ENCODE measurements at places on chromosomes 7 and 10.

- DNase-seq, result no peak
These were observed 155.9 kb downstream of the ARID5B start for GRCh38 chr10:62057359-62057758.

DNA sequence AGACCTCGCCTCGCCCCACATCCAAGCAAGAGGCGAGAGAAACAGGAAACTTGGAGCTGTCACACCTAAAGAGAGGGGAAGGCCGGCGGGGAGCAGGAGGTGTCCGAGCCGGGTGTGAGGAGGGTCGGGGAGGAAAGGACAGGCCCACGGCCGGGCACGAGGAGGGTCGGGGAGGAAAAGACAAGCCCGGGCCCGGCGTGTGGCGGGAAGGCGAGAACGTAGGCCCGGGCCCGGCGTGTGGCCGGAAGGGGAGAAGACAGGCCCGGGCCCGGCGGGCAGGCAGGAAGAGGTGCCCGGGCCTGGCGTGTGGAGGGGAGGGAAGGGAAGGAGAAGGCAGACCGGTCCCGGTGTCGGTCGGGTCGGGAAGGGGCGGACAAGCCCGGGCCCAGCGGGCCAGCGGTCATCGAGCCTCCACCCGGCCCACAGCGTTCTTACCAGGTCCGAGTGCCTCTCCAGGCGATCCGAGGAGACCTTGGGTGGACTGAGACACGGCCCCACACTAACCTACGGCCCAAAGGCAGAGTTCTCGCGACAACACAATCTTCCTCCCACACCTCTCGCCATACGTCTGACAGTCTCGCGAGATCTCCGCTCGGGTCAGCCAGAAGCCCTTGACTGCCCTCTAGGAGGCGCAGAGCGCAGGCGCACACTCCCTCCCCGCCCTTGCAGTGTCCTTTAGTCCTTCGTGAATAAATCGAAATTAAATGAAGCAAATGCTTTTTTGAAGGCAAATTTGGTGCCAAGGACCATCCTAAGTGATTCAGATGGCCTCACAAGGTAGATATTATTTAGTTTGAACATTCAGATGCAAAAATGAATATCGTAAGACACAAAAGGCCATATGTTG, at the start of gene NCOA4:
Gene NCOA4, minus strand, starts transcription at position 533 of the 847 bp plus-strand sequence. CDS start 13,943 bp downstream, outside the sequence.
- DNase-seq, result peak; percentile 76

DNA sequence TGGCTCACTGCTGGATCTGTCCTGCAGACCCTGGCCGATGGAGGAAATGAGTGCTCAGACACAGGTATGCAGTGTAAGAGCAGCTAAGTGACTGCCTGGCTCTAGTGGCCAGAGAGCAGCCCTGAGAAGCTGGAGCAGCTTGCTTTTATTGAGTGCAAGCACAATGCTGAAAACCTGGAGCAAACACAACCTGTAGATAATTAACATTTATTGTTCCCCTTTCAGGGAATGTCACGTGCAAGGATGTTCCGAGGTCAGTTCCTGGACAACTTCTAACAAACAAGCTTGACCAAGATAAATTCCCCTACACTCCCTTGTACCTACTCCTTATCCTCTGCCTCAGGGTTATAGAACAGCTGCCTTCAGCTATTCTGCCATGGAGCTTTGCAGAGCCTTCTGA, 31.3 kb downstream of the DDC start:
- no peak for DNase-seq

GRCh38 chr7:100580466-100581283, 5.3 kb downstream of the LRCH4 start:
- no peak for DNase-seq

- no peak for DNase-seq
These were observed 605.8 kb downstream of the PTPRN2 start for GRCh38 chr7:157981778-157982177.

DNA sequence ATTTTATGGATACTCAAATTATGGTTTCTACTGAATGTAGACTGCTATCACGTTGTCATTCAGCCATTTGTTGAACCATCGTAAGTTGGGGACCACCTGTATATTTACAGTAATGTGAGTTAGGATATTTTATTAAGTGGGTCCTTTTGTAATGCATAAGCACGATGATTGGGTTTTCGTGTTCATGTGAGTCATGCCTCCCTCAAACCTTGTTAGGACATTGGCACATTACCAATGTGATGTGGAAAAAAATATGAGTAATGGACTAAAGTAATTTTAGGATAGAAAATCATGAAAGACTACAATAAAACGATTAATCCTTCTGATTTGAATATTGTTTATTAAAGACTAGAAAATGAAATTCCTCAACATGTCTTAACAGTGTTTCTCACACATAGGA, 8.7 kb downstream of the SMC3 start:
- no peak for DNase-seq

DNA sequence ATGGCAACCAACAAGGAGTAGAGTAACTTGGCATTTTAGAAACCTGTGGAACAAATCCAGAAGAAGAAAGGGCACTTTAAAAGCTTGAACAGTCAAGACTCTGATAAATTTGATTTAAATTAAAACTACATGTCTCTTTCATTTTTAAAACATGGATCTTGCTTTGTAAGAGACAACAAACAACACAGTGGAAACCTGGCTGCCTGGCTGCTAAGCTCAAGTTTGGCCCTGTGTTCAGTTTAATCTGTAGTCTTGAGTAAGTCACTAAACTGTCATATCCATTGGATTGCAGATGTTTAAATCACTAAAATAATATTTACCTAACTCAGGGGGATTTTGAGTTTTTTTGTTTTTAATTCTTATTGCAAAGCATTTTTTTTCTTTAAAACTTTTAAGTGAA, 374.9 kb upstream of the SEMA3D start:
- DNase-seq, result no peak

- no peak for DNase-seq
These were observed 80.0 kb upstream of the TMEM106B start for GRCh38 chr7:12131122-12131521.

- DNase-seq, result no peak
These were observed 50.2 kb upstream of the FGFR2 start for GRCh38 chr10:121648493-121648892.

DNA sequence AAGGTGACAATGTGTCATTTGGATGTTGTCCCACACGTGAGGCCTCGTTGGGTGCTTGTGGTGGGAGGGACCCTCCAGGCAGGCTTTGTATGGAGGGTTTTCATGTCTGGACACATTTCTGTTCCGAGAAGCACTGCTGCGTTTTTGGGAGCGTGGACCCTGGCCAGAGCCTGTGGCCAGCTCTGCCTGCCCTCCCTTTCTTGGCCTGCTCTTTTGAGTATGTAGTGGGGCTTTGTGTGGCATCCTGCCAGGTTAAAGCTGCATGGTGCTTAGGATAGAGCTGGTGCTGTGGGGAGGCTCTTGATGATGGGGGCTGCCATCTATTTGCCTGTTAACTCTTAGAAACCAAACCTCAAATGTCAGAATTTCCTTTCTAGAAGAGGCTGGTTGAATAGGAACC, 45.7 kb downstream of the GLRX3 start:
- no peak for DNase-seq

DNA sequence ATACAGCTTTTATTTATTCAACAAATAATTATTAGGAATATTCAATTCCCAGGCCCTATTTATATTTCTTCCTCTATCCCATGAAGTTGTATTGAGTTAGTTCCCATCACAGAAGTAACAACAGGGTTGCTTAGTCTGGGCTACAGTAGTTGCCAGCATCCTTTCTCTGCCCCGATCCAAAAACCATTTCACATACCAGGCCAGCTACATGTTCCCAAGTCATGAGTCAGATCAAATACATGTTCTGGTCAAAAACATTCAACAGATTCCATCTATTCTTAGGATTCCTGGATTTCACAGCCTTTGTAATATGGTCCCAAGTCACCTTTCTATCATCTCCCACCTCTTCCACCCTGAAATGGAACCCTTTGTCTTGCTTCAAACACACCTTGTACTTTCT, 91.6 kb downstream of the RAB11FIP2 start:
- no peak for DNase-seq

- no peak for DNase-seq
These were observed 78.0 kb upstream of the SORCS3 start for GRCh38 chr10:104563051-104563450.

DNA sequence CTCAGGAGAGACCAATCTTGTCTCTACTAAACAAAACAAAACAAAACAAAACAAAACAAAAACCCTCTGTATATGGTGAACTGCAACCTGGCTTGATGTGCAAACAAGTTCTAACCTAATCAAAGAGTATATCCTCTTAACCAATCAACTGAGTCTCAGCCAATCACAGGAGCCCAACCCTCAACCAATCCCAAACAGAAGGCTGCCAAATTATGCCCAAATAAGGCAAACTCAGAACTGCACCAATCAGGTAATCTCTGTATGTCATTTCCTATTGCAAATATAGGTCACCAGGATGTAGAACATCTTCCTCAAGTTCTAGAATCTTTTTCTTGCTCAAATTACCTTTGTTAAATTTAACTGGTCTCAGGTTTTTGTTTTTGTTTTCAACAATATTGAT, 5.2 kb downstream of the FAM133B start:
- no peak for DNase-seq

GRCh38 chr10:51162002-51162401, 87.7 kb downstream of the PRKG1 start:
- DNase-seq, result no peak
